ENCODE measurements at places on chromosomes 4 and X.
A peak's percentile ranks its signal among the peaks of the same experiment; 100 is the strongest.

- no peak for DNase-seq
Observed at GRCh38 chr4:88742561-88742960, 44.9 kb upstream of the NAP1L5 start.

DNA sequence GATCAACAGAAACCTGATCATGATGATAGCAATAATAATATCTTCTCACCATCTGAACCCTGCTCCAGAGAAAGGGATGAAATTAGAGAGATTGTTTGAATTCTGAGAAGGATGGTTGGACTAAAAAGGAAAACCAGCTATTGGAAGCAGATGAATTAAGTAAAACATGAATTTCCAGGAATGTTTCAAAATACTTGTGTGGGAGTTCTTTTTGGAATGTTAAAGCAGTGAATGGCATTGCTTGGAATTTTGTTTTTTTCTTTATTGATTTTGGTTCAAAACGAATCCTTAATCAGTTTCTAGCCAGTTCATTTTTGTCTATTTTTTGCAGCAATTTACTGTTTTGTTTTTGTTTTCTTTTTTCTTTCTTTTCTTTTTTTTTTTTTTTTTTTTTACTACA is 150.3 kb downstream of the NHS start:
- no peak for DNase-seq

GRCh38 chr4:140098455-140099160 is 55.4 kb downstream of the MAML3 start:
- DNase-seq, result no peak

GRCh38 chr4:7052923-7053715 is 9.9 kb downstream of the TADA2B start:
- no peak for DNase-seq

DNA sequence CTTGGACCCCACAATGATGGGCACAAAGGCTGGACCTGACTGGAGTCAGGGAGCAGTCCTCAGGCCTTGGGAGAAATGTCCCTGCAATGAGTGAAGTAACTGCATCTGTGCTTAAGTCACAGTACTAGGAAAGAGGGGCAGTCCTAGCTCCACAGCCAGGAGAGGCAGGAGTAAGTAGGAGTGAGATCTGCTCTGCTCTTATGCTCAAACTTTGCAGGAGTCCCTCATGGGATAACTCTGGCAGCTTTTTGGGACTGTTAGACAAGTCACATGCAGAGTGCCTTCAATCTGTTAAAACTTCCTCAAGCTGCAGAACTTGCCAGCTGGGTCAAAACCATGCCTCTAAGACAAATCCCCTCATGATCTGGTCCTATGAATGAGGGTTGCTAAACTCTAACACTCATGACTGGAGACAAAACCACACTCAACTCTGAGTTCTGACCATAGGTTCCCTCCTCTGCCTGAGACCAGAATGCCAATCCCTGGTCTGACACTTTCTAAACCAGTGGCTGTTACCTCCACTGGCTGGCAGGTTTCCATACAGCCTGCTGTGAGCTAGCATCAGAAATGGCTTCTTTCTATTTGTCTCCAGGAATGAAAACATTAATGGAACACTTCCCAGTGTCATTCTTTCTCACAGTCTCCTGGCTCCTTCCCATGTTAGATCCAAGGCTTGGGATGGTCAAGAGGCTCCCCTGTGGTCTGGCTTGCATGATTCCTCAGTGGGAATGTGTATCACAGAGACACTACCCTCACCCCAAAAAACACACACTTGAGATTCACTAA is 819.3 kb downstream of the PCDH7 start:
- DNase-seq, result no peak

DNA sequence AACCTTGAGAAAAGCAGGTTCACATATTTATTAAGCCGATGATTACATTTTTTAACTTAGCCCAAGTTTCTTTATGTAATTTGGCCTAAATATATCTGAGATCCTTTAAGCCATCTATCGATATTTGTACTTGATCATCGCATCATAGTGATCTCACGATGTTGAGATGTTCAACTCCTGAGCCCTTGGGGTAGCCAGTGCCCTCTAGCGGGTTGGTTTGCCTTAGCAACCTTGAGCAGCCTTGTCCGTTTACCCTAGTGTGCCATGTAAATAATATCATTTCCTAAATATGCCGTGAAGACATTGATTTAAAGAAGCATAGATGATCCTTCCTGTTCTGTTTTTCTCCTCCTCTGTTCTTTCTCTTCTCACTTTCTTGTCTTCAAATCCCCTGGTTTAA is 432.2 kb downstream of the RPA4 start:
- DNase-seq, result no peak

GRCh38 chr4:108861334-108861733 is 98.5 kb upstream of the ETNPPL start:
- no peak for DNase-seq

GRCh38 chrX:2701600-2701999 is 10.5 kb downstream of the CD99 start:
- DNase-seq, result no peak

GRCh38 chrX:118181030-118181429 is 64.4 kb upstream of the KLHL13 start:
- no peak for DNase-seq

DNA sequence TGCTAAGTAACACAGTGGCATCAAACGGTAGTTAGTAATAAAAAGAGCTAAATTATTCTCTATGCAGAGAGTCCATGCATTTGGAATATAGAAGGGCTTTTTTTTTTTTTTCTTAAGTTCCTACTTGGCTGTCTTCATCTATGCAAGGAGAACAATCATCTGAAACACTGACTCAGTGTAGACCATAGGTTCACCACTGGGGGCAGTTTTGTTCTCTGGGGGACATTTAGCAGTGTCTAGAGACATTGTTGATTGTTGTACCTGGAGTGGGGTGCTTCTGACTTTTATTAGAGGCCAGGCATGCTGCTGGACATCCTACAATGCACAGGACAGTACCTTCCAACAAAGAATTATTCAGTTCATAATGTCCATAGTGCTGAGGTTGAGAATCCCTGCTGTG is 41.2 kb downstream of the TMA16 start:
- DNase-seq, result no peak

DNA sequence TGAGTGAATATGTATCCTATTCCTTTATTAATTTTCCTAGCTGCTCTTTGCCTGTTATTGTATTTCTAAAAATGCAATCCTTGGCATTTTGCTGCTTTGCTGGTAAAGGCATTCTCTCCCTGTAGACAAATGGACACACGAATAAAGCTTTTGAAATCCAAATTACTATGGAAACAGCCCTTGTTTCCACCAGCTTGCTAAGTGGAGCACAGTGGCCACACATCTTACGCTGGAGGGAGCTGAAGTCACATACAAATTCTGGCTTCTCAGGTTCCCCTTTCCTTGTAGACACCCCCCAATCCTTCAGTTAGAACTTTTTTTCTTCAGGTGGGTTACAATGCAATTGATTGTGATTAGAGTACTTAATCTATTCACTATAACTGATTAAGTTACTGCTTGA is 66.2 kb downstream of the AGA start:
- DNase-seq, result no peak

DNA sequence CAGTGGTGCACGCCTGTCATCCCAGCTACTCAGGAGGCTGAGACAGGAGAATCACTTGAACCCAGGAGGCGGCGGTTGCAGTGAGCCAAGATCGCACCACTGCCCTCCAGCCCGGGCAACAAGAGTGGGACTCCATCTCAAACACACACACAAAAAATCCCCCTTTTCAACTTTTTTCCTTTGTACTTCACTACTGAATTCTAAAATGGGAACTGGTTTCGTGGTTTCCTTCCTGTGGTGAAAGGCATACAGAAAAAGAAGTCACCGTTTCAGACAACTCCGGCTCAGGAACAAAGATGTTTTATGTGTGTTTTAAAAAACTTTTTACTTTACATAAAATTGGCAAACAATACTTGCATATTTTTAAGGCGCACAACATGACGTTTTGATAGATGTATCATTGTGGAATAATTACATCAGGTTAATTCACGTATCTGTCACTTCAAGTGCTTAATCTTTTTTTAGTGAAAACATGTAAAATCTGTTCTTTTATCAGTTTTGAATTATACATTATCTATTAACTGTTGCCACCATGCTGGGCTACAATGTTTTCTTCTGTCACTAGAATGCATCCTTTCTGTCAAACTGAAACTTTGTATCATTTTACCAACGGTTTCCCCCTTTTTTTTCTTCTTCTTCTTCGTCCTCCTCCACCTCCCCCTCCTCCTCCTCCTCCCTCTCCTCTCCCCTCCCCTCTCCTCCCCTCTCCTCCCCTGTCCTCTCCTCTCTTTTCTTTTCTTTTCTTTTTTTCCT is 186.0 kb downstream of the CRLF2 start:
- DNase-seq, result no peak

DNA sequence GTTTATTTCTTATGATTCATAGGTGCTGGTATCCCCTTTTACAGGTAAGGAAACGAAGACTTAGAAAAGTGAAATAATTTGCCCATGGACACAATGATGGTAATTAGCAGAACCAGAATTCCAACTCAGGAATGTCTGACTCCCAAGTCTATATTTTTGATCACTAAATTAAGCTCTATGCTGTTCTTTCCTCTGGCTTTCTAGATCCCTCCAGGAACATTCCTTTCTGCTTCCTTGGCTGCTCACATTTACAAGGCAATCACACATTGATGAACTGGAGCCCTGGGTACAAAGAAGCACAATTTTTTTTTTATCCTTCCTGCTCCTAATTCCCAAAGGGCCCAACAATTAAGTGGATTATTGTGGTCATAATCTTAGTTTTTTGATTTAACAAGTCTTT is 7.0 kb upstream of the CDKN2AIP start:
- no peak for DNase-seq

DNA sequence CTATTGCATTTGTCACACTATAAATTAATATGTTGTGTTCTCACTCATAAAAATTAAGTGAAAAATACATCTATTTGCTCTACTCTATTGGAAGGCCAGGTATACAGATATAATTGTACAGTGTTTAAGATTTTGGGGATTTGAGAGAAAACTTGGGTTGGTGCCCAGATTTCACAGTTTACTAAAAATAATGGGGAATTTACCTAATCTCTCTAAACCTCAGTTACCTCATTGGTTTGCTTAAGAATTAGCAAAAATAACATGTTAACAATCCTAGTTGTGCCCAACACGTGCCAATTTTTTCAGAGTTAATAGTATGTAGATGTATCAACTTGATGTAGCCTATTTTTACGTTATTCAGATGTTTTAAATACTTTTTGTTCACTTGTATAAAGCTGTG is 1495.3 kb upstream of the PCDH7 start:
- DNase-seq, result no peak

DNA sequence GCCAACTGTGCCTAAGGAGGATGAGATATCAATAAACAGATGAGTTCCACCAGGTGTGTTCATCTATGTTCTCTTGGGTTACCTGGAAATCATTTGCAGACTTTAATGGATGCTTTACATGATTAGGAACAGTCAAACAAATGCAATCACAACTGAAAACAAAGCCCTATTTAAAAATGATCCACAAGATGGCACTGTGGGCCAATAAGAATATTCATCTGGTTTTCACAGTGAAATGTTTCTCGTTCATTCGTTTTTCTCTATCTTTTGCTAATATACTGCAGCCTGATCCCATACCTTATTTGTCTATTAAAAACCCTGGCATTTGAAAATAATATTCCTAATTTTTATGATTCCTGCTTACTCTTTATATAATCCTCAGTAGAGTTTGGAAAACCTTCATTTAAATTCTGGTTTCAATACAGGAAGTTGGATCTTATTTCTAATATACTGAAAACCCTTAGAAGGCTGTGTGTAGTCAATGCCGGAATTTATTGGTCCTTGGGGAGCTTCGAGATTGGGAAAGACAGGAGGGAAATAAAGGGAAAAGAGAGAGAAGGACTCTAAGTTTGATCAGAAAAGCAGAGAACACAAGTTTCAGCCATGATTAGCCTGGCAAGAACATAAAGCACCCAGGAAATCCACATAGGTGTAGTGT is 63.8 kb upstream of the TAPT1 start:
- DNase-seq, result peak; percentile 22

- DNase-seq, result no peak
Observed at GRCh38 chrX:149511081-149511480, 6.0 kb upstream of the IDS start.

DNA sequence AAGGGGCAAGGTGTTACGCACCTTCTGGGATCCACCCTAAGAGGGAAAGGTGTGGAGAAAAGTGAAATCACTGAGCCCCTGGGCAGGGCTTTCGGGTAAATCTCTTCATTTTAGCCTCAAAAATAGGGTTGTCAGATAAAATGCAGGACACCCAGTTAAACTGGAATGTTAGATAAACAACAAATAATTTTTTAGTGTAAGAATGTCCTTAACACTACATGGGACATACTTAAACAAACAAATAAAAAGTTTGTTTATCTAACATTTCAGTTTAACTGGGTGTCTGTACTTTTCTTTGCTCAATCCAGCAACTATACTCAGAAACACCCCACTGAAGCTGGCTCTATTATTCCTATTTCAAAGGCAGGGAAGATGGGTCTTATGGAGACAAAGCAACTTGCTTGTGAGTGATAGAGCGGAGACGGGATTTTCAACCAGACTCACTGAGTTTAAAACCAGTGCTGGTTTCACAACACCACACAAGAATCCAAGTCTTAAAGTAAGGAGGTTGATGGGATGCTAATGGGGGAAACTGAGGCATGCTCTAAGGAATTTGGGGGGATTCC is 144.8 kb upstream of the RBPJ start:
- no peak for DNase-seq

DNA sequence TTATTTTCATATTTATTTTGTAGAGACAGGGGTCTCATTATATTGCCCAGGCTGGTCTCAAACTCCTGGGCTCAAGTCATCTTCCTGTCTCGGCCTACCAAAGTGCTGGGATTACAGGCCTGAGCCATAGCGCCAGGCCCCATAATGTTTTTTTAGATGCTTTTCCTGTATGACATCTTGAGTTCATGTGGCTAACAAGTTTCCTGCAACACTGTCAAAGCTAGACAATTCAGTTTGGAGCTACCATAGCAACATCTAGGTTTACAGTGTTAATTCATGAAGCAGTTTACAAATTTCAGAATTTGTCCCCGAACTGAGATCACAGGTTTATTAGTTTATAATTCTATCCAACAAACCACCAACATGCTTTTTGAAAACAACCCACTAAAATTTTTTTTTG is 6.4 kb upstream of the IL13RA2 start:
- no peak for DNase-seq

GRCh38 chrX:10859353-10859752 is 239.0 kb upstream of the MID1 start:
- no peak for DNase-seq
